Neural crest cell (in vitro differentiated cells): ENCODE measurements at places on chromosomes 5 and 9. TPM values are rescaled to one million over a fixed set of nuclear protein-coding genes. Genes with fewer than 3 reads are reported as not detected.
A peak's percentile ranks its signal among the peaks of the same experiment; 100 is the strongest.

- DNase-seq: no peak
Observed at GRCh38 chr5:11962122-11962521, 57.9 kb upstream of the CTNND2 start.

The WNT8A gene
- not detected in 2 replicates for total RNA-seq

GRCh38 chr9:114902786-114903524, 27.4 kb downstream of the TNFSF8 start:
- DNase-seq: no peak

The DBH gene
- total RNA-seq: 0.59 and 0.75 TPM in 2 replicates

DNA sequence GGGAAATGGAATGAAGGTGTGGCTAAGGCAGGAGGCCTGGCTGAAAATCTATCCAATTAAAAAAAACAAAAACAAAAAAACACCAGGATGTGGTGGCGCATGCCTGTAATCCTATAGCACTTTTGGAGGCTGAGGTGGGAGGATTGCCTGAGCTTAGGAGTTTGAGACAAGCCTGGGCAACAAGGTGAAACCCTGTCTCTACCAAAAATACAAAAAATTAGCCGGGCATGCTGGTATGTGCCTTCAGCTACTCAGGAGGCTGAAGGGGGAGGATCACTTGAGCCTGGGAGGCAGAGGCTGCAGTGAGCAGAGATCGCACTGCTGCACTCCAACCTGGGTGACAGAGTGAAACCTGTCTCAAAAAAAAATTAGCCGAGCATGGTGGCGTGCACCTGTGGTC, 21.1 kb downstream of the GRHPR start:
- DNase-seq: no peak

- no peak for DNase-seq
Observed at GRCh38 chr9:76521244-76521681, 62.3 kb downstream of the GCNT1 start.

The RELL2 gene
- 6.5 and 6.9 TPM in 2 replicates for total RNA-seq

- no peak for DNase-seq
Observed at GRCh38 chr5:37722236-37723161, 117.3 kb downstream of the GDNF start.

- no peak for DNase-seq
Observed at GRCh38 chr5:97545886-97546535, 363.0 kb upstream of the RIOK2 start.

The PDE6A gene
- total RNA-seq: not detected in 2 replicates

The EGFL7 gene
- 14.1 and 16.8 TPM in 2 replicates for total RNA-seq

- DNase-seq: peak; percentile 16
Observed at GRCh38 chr5:38715696-38716095, 130.1 kb upstream of the OSMR start.

The NR5A1 gene
- 0.35 and 0.50 TPM in 2 replicates for total RNA-seq

DNA sequence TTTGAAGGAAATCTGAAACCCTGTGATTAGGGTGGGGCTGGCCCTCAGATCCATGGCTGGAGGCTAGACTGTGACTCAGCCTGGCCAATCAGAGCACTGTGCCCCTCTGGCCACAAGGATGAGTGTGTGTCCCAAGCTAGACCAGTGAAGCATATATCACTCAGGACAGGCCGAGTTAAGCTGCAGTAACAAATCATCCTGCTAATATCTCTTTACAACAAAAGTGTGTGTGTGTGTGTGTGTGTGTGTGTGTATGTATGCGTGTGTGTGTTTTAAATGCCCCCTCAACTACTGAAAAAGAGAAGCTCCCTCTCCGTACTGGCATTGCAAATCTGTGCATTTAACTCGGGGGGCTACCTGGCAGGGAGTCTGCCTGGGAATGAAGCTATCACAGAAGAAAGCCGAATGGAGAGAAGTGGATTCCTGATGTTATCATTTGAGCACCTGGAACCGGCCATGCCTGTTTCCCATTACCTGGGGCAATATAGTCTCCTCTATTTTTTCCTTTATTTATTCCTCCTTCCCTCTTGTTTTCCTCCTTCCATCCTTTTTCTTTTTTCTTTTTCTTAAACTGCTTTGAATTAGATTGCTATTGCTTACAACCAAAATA, 25.6 kb downstream of the STC2 start:
- no peak for DNase-seq

DNA sequence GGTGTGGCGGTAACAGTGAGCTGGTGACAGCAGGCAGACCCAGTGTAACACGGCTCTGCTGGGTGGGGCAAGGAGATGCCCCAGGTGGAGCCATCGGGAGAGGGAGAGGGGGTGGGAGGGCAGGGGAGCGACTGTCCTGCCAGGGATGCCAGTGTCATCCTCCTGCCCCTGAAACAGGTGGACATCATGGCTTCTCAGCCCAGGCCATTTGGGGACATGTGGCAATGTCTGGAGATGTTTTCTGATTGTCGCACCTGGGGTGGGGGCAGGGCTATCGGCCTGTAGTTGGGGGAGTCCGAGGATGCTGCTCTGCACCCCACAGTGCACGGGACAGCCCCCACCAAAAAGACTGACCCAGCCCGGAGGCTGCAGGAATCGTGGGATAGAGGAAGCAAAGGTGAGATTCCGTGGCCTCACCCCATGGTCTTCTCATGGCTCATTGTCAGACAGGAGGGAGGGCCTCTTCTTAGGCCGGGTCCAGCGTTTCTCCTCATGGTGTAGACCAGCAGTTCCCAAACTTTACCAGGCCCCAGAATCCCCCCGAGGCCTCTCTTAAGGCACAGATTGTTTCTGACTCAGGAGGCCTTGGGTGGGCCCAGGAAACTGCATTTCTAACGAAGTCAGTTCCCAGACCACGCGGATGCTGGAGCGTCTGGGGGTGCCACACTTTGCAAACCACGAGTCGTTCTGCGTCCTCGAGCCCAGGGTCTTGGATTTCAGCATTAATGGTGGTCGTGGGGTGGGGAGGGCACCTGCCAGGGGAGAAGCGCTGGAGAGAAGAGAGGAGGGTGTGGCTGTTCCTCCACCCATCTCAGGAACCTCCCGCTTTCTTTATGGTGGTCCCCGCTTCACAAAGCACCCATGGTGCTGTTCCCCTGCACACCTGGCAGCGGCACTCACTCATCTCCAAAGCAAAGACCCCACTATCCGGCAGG, 11.0 kb downstream of the COL5A1 start:
- DNase-seq: no peak

DNA sequence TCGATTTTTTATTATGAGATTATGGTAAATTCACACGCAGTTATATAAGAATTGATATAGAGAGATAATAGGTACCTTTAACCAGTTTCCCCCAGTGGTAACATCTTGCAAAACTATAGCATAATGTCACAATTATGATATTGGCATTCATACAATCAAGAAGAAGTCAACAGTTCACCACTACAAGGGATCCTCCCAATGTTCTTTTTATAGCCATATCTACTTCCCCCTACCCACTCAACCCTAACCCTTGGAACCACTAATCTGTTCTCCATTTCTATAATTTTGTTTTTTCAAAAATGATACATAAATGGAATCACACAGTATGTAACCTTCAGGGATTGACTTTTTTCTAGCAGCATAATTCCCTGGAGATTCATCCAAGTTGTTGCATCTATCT, 9.8 kb downstream of the ACTL7B start:
- DNase-seq: no peak

The TAF11L10 gene
- not detected in 2 replicates for total RNA-seq

The PPP3R2 gene
- not detected in 2 replicates for total RNA-seq

DNA sequence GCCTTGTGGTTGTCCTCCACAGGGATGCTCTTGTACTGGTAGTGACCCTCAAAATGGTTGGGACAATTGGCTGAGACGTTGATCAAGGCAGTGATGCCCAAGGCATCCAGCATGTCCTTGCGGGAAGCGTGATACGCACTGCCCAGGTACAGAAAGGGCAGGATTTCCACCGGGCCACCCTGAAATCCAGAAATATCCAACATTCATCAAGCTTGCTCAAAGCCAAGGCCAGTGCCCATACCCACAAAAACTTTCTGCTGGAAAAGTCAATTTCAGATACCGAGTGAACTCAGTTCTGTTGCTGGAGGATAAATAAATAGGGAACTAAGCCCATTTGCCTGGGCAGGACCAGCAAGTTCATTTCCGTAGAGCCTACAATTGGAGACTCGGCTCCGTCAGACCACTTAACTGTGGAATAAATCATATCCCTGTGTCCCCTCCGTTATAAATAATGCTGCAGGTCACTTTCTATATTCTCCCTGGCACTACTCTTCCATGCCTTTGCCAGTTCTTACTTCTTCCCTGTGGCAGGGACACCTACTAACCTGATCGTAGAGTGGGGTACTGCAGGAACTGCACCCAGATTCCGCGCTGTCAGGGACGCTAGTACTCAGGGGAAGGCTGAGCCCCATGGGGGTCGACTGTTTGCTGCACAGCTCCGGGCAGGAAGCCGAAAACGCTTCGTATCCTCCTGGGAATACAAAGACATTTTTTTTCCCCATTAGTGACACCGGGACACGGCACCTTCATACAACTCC, 1.2 kb downstream of the DUSP1 start:
- DNase-seq: no peak

DNA sequence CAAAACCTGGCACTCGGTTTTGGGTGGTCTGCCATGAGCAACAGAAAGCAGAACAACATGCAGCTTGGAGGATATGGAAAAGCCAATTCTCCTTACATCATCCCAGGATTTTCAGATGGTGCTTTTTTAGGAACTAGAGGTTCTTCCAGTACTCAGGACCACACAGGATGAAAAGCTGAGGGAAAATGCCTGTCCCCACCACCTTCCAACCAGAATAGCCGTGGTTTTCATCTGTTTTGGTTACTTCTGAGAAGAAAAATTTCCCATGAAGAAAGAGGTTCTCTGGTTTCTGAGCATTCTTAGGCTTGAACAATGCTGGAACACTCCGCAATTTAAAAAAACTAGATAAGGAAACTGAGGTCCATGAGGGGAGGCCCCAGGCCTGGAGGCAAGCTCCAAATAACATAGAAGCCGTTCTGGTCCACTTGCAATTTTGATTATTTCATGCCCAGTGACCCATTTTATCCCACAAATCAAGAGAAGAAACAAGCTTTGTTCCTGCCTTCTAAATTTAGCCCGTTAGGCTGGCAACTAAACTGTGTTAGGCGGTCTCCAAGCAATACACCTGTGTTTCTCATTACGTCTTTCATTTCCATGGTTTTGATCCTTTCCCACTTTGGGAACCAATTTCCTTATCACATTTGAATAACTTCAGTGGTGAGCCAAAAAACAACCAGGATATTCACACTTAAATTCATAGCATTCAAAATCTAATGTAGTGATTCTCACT, 79.2 kb upstream of the SPIN1 start:
- no peak for DNase-seq

The ACSL6 gene
- 0.84 and 1.7 TPM in 2 replicates for total RNA-seq

The NKD2 gene
- total RNA-seq: 15.6 and 20.6 TPM in 2 replicates

- DNase-seq: no peak
Observed at GRCh38 chr5:172119921-172120688, 67.9 kb downstream of the STK10 start.

GRCh38 chr5:35356725-35357124, 126.4 kb upstream of the PRLR start:
- no peak for DNase-seq

DNA sequence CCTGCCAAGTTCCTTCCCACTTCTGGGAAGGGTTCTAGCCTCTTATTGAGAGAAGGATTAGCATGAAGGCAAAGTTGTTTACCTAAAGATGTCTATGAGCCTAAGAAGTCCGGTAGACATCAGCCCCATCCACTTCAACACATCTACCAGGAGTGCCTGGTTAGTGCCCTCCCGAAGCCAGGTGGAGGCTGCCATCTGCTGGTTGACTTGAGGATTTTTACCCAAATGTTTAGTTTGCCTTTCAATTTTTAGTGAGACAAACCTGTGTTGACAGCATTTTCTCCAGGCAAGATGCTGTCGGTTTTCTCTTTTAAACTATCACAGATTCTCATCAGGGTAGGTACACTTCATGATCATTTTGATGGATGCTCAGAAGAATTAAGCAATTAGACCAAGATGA, 83.6 kb upstream of the TNFSF8 start:
- peak; percentile 66 for DNase-seq

- DNase-seq: no peak
Observed at GRCh38 chr5:179123491-179124272, 63.5 kb downstream of the ZNF354C start.

The ADAMTSL2 gene
- 0.16 and 0.20 TPM in 2 replicates for total RNA-seq

- no peak for DNase-seq
Observed at GRCh38 chr9:110143485-110143884, 64.5 kb downstream of the C9orf152 start.

The LCN15 gene
- total RNA-seq: not detected in 2 replicates

The PRR16 gene
- total RNA-seq: not detected in 2 replicates
